ENCODE measurements at places on chromosomes 11 and 22.

DNA sequence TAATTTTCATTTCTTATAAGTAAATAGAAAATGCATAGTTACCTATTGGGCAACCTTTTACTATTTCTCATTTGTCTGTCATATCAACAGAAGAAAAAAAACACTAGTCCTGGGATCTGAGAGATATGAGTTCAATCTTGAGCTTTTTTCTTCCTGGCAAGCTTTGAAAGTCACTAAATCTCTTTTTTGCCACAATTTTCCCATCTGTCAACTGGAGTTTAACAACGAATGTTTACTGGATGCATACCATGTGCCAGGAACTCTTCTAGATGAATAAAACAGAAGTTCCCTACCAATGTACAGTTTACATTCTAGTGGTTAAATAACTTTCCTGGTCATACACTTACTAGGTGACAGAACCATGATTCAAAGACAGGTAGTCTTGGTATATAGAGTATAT lies 31.0 kb downstream of the FSHB start:
- DNase-seq: no peak

GRCh38 chr22:47154621-47155081 lies 392.2 kb downstream of the TBC1D22A start:
- DNase-seq: no peak

- no peak for DNase-seq
Measured at GRCh38 chr11:14635546-14635945, 8.1 kb upstream of the PDE3B start.

DNA sequence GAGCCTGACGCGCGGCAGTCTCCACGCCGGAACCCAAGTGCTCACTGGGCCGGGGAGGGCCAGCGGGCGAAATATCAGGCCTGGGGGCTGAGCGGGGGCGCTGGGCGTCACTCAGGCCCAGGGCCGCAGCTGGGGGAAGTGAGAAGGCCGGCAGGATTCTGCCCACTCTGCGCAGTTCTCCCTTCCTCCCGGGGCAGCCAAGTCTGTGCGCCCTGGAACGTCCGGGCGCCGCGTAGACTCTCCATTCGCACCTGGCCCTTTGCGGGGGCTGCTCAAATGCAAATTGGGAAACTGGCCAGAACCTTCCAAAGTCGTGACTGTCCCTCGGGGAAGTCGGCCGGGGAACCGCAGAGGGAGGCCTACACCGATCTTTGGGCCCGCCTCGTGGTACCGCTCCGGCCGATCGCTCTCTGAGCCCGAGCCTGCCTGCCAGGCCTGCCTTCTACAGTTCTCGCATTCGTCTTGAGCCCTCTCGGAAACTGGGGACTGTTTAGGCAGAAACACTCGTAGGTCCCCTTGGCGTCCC lies 2.2 kb upstream of the SLC6A5 start:
- no peak for DNase-seq

- no peak for DNase-seq
Measured at GRCh38 chr11:13229711-13230318, 47.8 kb upstream of the BMAL1 start.

GRCh38 chr11:115481528-115481927 lies 22.7 kb downstream of the CADM1 start:
- DNase-seq: no peak

DNA sequence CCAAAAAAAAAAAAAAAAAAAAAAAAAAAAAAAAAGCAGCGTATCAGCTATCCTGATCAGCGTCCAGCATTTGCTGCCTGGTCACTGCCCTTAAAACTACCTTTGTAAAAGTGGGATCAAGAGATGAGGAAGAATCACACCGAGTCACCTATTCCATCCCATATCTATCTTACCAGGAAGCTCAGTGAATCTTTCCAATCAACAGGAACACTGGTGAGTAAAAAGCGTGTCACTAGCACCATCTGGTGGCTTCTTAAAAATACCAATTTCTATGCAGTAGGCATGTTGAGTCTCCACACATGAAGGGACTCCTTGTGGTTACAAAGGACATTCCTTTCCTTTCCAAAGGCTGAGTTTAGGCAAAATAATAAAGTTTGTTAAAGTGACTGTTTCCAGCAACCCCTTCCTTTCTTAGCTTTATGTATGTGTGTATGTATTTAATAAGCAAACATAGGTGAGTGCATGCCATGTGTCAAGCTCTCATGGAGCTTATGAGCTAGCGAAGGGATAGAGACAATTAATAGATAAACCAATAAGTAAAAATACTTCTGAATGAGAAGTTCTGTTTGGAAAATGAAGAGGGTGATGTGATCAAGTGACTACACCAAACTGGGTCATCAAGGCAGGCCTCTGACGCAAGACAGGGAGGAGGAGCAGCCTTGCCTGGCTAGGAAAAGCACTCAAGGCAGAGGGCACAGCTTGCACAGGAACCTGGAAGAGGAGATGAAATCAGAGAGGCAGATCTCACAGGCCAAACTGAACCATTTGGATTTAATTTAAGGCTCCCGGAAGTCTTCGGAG lies 13.9 kb upstream of the TP53AIP1 start:
- no peak for DNase-seq

Measured in activated T-cell treated with anti-CD3 and anti-CD28 coated beads, Interleukin-2, amount 50 U/mL, for 4 hours (primary cell).